Adrenal gland (tissue), 19 donors: ENCODE measurements at places on chromosomes 5 and 9. TPM values are rescaled to one million over a fixed set of nuclear protein-coding genes. Genes with fewer than 3 reads are reported as not detected.

Gene SLC36A2
- not detected for total RNA-seq

DNA sequence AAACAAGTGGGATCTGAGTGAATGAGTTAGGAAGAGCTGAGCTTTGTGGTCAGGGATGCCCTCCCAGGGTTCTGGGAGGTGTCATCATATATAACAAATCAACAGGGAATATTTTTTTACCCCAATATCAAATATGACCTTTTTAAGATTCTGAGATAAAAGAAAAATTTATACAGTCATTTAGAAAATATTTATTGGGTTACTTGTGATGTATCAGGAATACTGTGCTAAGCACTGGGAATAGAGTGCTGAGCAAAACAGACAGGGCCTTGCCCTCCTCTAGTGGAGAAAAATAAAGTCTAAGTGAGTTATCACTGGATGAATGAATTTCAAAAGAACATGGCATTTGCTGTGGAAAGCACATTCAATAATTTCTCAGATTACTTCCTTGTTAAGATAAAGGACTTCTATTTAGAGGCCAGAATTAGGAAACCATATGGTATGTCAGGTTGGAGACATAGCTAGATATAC lies 102.9 kb downstream of the BOD1 start:
- H3K27me3 ChIP-seq: no peaks in the 10 kb centered on the region
- no peaks in the 10 kb centered on the region for H3K36me3 ChIP-seq
- H3K4me1 ChIP-seq: no peaks in the 10 kb centered on the region
- no peak for DNase-seq
- no peak overlapping the region for H3K4me3 ChIP-seq

Gene EHMT1
- 66.8 TPM for total RNA-seq

DNA sequence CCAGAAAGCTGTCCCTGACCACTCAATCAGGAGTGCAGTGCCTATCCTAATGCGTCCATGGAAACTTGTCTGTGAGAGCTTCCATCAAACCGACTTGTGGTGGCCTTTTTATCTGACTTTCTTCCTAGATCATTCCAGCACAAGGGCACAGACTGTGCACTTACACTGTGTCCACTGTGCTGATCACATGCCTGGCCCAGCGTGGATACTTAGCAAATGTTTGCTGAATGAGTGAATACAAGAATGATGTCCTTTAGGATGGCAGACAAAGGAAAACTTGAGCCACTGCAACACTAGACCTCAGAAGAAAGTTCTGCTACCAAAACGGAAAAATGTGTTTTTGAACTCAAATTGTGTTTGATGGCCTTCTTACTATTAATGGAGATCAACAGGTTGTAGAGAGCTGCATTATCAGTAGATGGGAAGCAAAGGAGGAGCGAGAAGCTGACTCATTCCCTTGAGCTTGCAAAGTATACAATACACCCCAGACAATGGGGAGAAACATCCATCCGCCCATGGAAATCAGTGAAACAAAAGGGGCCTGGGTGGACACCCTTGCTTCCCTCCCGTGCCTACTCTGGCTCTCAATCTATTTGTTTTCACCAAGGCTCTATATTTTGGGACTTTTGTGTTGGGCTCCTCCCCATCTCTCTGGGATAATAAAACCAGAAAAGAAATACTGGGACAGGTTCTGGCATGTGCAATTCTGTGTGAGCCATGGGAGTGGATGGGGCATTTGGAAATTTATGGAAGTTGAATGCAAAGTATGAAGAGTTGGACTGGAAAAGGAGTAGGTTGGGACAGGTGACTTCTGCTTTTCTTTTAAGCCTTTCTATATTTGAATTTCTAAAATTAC lies 76.2 kb upstream of the ZFAND5 start:
- no peak overlapping the region for H3K4me3 ChIP-seq
- no peaks in the 10 kb centered on the region for H3K36me3 ChIP-seq
- H3K4me1 ChIP-seq: peaks cover 8% of the 10 kb centered on the region
- H3K27ac ChIP-seq: no peak overlapping the region
- no peaks in the 10 kb centered on the region for H3K27me3 ChIP-seq
- DNase-seq: no peak

GRCh38 chr5:76111477-76112174 lies 28.4 kb downstream of the SV2C start:
- H3K4me1 ChIP-seq: no peaks in the 10 kb centered on the region
- peaks cover 6% of the 10 kb centered on the region for H3K27me3 ChIP-seq
- H3K36me3 ChIP-seq: no peaks in the 10 kb centered on the region
- DNase-seq: peak; percentile 23
- H3K4me3 ChIP-seq: no peak overlapping the region
- no peak overlapping the region for H3K27ac ChIP-seq

Gene MUSK
- total RNA-seq: 5.1 TPM

- no peaks in the 10 kb centered on the region for H3K36me3 ChIP-seq
- H3K4me1 ChIP-seq: no peaks in the 10 kb centered on the region
- no peak overlapping the region for H3K4me3 ChIP-seq
- H3K27ac ChIP-seq: no peak overlapping the region
- no peaks in the 10 kb centered on the region for H3K27me3 ChIP-seq
These were observed 452.3 kb upstream of the RORB start for GRCh38 chr9:74044844-74045243.

DNA sequence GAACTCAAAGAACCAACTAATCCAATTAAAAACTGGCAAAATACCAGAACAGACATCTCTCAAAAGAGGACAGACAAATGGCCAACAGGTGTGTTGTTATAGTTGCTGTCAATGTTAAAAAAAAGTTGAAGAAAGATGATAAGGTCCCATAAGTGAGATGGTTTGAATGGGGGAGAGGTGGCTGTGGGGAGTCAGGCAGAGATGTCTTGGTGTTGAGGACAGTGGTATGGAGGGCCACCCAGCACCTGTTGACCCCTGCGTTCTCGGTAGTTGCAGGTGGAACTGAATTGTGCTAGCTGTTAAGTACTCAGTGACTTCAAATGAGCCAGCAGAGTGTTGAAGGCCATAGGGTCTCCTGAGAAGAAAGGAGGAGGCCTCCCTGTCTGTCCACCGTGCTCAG lies 55.9 kb upstream of the PITX1 start:
- peaks cover 9% of the 10 kb centered on the region for H3K27me3 ChIP-seq
- H3K4me3 ChIP-seq: no peak overlapping the region
- H3K27ac ChIP-seq: no peak overlapping the region
- DNase-seq: no peak
- no peaks in the 10 kb centered on the region for H3K36me3 ChIP-seq
- no peaks in the 10 kb centered on the region for H3K4me1 ChIP-seq

- no peaks in the 10 kb centered on the region for H3K36me3 ChIP-seq
- H3K27ac ChIP-seq: no peak overlapping the region
- no peak overlapping the region for H3K4me3 ChIP-seq
- H3K4me1 ChIP-seq: peaks cover 6% of the 10 kb centered on the region
These were observed 43.2 kb upstream of the UGCG start for GRCh38 chr9:111853450-111853827.

Gene SOX30
- total RNA-seq: not detected
